ENCODE measurements at places on chromosomes 11 and 22.

- no peak for DNase-seq
These were observed 1564.8 kb upstream of the TENM4 start for GRCh38 chr11:81005595-81005994.

GRCh38 chr11:77421041-77421723 is 52.7 kb downstream of the PAK1 start:
- DNase-seq: no peak

- DNase-seq: no peak
These were observed 10.6 kb upstream of the DGKZ start for GRCh38 chr11:46336563-46337180.

DNA sequence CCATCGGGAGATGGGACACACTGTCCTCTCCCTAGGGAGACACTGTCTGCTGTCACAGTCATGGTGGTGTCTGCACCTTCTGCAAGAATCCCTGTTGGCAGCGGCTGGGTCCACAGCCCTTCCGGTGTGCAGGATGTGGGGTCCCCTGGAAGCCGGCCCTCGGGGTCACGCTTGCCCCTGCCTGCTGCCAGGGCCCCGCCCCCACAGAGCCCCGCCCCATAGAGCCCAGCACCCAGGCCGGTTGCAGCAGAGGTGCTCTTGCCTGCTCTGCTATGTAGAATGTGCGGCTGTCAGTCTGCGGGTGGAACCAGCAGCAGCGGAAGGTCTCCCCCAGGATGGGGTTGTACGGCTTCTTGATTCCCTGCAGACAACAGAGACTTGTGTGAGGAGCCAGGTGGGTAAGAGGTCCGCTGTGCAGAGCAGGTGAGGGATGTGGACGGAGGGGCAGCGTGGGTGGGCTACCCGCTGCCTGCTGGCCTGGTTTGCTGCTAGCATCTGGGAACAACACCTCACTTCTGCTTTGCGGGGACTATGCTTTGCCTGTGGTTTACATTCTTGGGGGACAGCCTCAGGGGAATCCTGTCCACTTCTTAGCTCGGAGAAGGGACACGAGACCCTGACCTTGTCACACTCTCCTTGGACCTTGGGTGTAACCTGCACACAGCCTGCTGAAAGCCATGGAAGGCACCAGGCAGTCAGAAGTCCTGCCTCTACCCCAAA is 44.9 kb upstream of the CARS1 start:
- DNase-seq: no peak

- DNase-seq: no peak
These were observed 43.2 kb upstream of the TP53AIP1 start for GRCh38 chr11:128985880-128986279.

DNA sequence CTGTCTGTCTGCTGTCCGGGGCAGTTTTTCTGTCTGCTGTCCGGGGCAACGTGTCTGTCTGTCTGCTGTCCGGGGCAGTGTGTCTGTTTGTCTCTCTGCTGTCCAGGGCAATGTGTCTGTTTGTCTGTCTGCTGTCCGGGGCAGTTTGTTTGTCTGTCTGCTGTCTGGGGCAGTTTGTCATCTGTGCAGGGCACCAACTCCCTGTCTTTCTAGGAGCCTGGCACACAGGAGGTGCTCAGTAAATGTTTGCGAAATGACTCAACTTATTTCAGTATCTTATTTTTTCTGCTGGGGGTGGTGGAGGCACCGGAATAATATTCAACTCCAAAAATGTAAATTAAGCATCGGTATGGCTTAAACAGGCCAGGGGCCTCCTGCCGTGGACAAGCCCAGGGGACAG is 12.0 kb upstream of the TTLL12 start:
- DNase-seq: no peak
